ENCODE measurements at places on chromosomes 1 and 21. TPM values are rescaled to one million over a fixed set of nuclear protein-coding genes. Genes with fewer than 3 reads are reported as not detected.

Gene ICOSLG
- polyA plus RNA-seq = 78.0 TPM

Gene AMY1A
- not detected for polyA plus RNA-seq

Gene LCE6A
- not detected for polyA plus RNA-seq

Gene GCSAML
- 0.11 TPM for polyA plus RNA-seq

Gene FCRL2
- not detected for polyA plus RNA-seq

Gene HMGN1
- polyA plus RNA-seq = 207 TPM

Gene S100A5
- polyA plus RNA-seq = not detected

Gene KRTAP19-3
- not detected for polyA plus RNA-seq

Gene NUDC
- 53.4 TPM for polyA plus RNA-seq

Gene MAP10
- 2.9 TPM for polyA plus RNA-seq

Gene PTCH2
- polyA plus RNA-seq = 6.7 TPM

Gene AVPR1B
- polyA plus RNA-seq = not detected

Gene UAP1
- polyA plus RNA-seq = 39.6 TPM

Gene IFI44L
- polyA plus RNA-seq = 2.3 TPM

Gene EDN2
- 0.30 TPM for polyA plus RNA-seq

Gene OLFML3
- not detected for polyA plus RNA-seq

Gene EVA1C
- 2.3 TPM for polyA plus RNA-seq

Gene TRIM17
- polyA plus RNA-seq = 0.47 TPM

Gene MAP1LC3C
- polyA plus RNA-seq = not detected

Gene ATP6V1G3
- polyA plus RNA-seq = not detected

Gene S100A3
- 0.35 TPM for polyA plus RNA-seq

Gene S100A12
- polyA plus RNA-seq = 0.89 TPM

Gene RGSL1
- not detected for polyA plus RNA-seq

Gene PGLYRP3
- polyA plus RNA-seq = not detected

Gene TLCD4
- 10.0 TPM for polyA plus RNA-seq

Gene HAPLN2
- polyA plus RNA-seq = 0.43 TPM

Gene SLC16A1
- polyA plus RNA-seq = 180 TPM

Gene KMO
- 0.26 TPM for polyA plus RNA-seq

Gene CYP4A11
- 0.64 TPM for polyA plus RNA-seq

Gene MOV10
- 44.6 TPM for polyA plus RNA-seq

Gene REN
- polyA plus RNA-seq = not detected

Gene KCNQ4
- 25.6 TPM for polyA plus RNA-seq

Gene ERG
- polyA plus RNA-seq = 21.5 TPM

Gene UBE2G2
- polyA plus RNA-seq = 108 TPM

Gene MMP23B
- polyA plus RNA-seq = 19.0 TPM

Gene RCC1
- 40.3 TPM for polyA plus RNA-seq

Gene SH2D2A
- 0.26 TPM for polyA plus RNA-seq

Gene SRGAP2B
- polyA plus RNA-seq = not detected

Gene BRINP3
- 1.1 TPM for polyA plus RNA-seq

Gene TNFRSF18
- polyA plus RNA-seq = 2.4 TPM

Gene PADI4
- 0.82 TPM for polyA plus RNA-seq

Gene TNFRSF9
- polyA plus RNA-seq = 0.07 TPM

Gene OR2T33
- polyA plus RNA-seq = not detected

Gene VHLL
- not detected for polyA plus RNA-seq

Gene PDZK1IP1
- not detected for polyA plus RNA-seq

Gene TSNAX
- not detected for polyA plus RNA-seq

Gene MYCL
- polyA plus RNA-seq = 1.9 TPM

Gene SPRR2F
- polyA plus RNA-seq = 0.36 TPM

Gene ADGRL4
- 16.3 TPM for polyA plus RNA-seq

Gene PSRC1
- polyA plus RNA-seq = 25.2 TPM

Gene ANKRD34A
- 0.82 TPM for polyA plus RNA-seq

Gene TMEM79
- polyA plus RNA-seq = 7.4 TPM

Gene SLC30A2
- 1.8 TPM for polyA plus RNA-seq

Gene TP73
- 2.0 TPM for polyA plus RNA-seq

Gene C2CD2
- polyA plus RNA-seq = 12.4 TPM

Gene KLF17
- 0.09 TPM for polyA plus RNA-seq

Gene CFHR3
- 1.0 TPM for polyA plus RNA-seq

Gene TMEM269
- polyA plus RNA-seq = 0.52 TPM

Gene C1orf50
- 16.3 TPM for polyA plus RNA-seq

All from muscle of arm (tissue), 14 donors.